ENCODE measurements at places on chromosomes 2 and 18.
A peak's percentile ranks its signal among the peaks of the same experiment; 100 is the strongest.

DNA sequence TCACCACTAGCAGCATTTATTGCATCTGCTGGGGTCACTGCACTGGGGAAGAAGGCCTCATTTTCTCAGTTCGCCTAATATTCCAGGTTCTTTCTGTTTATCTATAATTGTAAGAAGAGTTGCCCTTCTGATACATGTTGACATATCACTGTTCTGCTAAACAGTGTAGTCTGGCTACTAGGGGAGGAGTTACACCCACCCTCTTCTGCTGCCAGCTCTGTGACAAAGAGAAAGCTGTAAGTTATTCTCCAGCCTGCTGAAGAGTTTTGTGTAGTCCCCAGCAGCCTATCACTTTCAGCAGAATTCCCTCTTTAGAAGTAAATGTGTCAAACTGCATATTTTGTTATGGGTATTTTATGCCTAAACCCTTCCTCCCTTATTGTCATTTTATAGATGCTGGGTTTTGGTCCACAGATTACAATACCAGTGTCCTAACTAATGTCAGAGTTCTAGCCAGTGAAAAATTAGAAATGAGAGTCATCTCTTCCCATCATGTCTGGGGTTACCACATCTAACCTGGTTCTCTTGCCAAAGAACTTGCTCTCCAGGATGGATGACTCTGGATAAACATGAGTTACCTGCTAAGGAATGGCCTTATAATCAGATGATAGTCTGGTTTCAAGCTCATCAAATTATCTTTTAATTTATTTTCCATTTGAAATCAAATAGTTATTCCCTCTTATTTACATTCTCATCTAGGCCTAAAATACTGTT is 5.6 kb upstream of the MBOAT2 start:
- no peak for DNase-seq

DNA sequence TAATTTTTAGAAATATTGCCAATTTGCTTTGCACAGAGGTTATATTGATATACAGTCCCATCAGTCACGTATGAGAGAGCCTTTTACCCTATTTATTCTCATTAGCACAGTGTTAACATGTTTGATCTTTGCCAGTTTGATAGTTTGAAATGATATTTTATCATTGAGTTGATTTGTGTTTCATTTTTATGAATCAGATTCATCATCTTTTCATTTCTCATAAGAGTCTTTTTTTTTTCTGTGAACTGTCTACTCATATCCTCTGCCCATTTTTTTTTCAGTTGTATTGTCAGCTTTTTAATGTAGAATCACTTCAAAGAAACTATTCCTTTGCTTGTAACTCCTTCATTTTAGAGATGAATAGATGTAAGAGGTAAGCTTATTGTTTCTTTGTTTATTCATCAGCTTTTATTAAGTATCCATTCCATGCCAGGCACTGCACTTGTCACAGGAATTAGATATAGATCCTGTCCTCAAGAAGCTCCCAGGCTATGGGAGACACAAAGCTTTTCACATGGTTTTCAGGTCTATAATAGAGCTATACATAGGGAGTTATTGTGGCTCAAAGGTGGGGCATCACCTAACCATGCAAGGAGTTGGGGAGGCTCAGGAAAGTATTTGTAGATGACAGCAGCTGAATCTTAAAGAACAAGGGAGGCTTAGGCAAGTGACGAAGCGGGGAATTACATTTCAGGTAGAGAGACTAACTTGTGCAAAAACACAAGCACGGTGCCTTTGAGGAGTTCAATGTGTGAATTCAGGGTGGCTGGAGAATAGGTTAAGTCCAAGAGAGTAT is 42.1 kb downstream of the CD28 start:
- no peak for DNase-seq

GRCh38 chr2:180205621-180206235 is 198.6 kb upstream of the CWC22 start:
- DNase-seq: no peak

DNA sequence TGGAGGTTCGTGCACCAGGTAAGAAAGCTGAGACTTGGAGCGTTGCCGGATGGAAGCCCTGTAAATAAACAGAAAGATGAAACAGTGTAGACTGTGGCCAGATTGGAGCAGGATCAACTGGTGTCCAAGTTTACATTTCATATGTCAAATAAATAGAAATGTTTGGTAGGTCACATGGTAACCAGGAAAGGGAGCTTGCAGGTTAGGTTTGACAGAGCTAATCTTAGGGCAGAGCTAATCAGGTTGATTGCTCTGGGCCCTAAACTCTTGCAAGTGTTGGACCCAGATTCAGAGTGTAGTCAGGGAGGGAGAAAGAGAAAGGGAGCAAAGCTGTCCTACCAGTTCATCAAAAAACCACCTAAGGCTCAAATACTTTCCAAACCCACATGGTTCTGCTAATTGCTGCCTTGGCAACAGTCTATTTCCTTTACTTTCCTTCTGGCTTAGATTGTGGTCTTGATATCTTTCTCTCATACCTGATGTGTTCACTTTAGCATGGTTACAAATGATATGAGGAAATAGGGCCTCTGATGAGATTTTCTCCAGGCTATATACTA is 63.2 kb downstream of the G6PC2 start:
- DNase-seq: no peak

DNA sequence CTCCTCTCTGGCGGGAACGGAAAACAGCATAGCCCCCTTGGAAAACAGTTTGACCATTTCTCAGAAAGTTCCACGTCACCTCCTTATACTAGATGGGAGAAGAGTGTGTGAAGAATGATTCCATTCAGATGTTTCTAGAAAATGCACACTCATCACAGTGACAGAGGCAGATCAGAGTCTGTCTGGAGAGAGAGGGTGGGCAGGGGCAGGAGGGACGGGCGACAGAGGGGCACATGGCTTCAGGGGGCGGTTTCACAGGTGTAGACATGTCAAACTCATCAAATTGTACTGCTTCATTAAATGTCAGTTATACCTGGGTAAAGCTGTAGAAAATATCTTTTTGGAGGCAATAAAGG is 88.8 kb upstream of the TAF1B start:
- DNase-seq: no peak

DNA sequence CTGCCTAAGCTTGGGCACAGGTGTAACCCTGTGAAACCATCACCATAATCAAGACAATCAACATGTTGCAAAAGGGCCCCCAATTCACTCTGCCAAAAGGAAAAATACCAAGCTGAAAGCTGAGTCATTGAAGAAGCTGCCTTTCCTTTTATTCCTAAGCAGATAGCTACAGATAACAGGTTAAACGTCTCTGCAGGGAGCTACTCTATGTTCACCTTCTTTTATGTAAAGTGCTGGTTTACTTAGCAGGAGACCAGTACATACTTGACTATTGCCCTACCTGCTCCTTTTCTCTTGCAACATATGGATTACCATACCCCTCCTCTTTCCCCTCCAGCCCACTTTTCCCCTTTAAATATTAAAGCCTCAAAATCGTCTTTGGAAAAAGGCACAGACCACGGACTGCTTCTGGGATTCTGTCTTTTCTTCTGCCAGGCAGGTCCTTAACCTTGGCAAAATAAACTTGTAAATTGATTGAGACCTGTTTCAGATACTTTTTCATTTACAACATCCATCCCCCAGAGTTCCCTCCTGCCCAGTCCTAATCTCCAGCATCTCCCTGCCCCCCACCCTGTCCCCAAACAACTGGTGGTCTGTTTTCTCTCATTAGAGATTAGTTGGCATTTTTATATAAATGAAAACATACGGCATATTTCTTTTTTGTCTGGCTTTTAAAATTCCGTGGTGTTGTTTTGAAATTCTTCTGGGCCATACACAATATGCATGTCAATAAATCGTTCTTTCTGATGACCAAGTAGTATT is 37.8 kb upstream of the LDLRAD4 start:
- DNase-seq: no peak

GRCh38 chr18:54647176-54647575 is 56.1 kb downstream of the DYNAP start:
- no peak for DNase-seq

GRCh38 chr2:237281836-237282306 is 132.1 kb downstream of the COL6A3 start:
- DNase-seq: no peak

DNA sequence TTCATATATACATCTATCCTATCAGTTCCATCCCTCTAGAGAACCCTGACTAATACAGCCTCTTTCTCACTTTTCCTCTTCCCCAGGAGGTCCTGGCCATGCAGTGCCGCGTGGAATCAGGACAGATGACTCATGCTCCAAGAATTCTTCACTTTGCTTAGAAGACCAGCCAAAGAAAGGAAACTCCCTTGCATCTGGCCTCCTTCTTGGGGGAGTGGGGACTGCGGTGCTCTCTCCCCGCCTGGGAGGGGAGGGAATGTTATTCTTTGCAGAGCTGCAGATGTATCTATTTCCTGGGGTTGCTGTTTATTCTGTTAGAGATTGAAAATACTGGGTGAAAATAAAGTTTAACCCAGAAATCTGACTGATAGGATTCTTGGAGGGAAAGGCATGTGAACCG is 111.5 kb upstream of the SH3BP4 start:
- no peak for DNase-seq

DNA sequence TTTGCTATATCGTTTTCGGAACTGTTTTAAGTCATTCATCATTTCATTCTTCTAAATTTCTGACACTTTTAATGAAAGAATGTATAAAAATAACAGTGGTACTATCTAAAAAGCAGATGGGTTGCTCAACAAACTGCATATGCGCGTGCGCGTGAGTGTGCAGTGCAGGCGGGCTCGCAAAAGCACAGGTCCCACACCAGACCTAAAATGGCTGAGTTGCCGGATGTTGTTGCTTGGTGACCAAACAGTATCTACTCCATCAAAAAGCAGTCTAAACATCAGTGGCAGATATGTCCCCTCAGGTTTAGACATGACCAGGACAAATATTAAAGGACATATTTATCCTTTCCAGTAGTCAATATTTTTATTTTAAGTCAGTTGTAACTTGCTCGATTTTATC is 5.1 kb downstream of the NOL4 start:
- no peak for DNase-seq

DNA sequence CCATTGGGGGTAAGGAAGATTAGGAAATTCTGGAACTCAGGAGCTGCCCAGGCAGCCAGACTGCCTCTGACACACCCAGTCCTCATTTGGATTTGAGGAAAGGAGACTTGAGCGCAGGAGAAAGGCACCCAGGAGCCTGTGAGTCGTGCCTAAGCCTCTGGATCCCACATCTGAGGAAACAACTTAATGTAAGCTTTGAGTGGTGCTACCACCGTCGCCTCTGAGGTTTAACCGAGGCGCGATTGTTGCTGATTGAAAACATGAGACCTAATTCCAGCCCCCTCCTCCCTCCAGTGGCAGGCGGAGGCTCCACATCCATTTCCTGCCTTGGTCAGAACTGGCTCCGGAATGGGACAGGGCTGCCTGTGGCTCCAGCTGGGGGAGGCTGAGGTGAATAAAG is 176.7 kb upstream of the PKDCC start:
- DNase-seq: no peak

DNA sequence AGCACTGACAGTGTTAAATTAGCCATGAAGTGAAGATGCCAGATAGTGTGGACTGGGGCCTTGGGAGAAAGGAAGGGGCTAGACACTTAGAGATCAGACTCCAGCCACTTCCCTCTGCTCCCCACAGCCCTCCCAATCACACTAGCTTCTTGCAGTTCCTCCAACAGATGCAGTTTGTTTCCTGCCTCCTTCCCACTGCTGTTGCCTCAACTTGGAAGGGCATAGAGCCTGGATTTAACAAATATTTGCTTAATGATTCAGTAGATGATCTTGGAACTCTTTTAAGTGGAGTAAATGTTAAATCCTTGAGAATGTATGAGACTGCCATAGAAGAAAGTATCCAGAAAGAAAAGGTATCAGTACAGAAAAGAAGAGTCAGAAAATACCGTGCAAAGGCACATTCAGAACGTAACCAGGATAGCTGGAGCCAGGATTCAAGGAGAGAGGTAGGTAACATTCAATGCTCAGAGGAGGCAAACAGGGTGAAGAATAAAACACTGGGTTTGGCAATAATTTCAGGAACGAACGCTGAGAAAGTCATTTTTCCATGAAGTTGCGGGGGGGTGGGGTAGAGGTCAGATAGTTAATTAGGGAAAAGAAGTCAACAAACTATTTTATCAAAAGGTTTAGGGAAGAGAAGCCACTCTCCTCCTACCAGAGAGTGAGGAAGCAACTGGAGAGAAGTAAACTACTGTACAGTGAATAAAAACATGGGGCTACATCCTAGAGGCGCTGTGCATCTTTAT is 1.3 kb upstream of the BZW1 start:
- DNase-seq: no peak

DNA sequence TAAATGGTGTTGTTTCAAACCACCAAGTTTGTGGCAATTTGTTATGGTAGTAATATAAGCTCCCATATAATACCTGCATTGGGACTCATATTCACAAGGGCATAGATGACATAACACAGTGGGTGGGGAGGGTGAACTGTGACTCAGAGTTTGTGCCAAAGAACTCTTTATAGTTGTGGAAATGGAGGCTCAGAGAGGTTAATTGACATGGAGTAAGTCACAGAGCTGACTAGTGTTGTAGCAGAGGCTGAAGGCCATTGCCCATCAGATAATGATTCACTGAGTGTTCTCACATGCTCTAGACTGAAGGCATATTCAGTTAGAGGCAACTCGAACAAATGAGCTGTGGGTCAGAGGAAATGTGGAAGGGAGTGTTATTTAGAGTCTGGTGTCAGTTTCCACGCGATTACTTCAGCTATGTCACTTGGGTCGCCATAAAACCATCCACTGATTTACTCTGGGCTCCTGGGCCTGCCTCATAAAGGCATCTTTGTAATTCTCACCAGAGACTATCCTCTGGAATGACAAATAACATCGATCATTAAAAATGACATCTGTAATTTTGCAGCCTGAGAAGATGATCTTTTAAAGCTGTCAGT is 264.7 kb downstream of the CCDC85A start:
- DNase-seq: no peak

GRCh38 chr2:98505311-98505808 is 60.7 kb downstream of the INPP4A start:
- peak; percentile 72 for DNase-seq

DNA sequence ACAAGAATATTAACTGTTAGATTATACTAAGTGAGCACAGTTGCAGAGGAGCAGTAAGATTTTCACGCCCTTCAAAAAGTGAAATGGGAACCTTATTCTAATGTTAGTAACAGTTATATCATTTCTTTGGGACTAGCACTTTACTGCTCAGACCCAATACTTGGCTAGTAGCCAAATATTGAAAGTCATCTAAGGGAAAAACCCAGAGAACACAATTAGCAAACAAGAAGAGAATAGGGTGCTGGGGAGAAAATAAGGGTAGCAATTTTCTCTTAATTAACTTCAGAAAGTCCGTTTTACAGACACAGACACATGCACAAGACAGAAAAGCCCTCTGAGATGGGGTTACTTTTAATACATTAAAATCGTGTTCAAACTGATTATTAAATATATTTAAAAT is 71.8 kb downstream of the ID2 start:
- DNase-seq: no peak

DNA sequence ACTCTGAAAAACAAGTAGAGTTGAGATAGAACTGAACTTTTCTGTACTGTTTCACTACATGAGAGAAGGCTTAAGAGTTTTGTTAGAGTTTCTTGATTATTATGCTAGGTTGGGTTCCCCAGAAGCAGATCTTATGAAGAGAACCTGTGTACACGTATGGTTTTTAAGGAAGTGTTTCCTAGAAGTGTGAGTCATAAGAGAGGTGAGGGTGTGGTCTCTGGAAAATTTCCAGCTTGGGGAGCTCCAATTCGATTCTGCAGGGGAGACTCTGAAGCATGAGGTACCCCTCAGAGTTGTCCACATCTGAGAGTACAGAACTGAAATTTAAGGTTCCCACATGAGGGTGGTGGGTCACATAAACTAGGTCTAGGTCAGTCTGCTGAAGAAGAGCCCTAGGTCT is 83.3 kb upstream of the MAP2 start:
- DNase-seq: no peak

Measured in CD4-positive, alpha-beta T cell treated with Interleukin-15 for 1 hour (primary cell).